ENCODE measurements at places on chromosomes 12 and 14.

- no peak for DNase-seq
Observed at GRCh38 chr14:97578982-97579548, 781.9 kb downstream of the VRK1 start.

GRCh38 chr12:29741342-29742241 lies 42.1 kb downstream of the TMTC1 start:
- DNase-seq: no peak

- no peak for DNase-seq
Observed at GRCh38 chr12:75611041-75611440, 99.6 kb upstream of the KRR1 start.

DNA sequence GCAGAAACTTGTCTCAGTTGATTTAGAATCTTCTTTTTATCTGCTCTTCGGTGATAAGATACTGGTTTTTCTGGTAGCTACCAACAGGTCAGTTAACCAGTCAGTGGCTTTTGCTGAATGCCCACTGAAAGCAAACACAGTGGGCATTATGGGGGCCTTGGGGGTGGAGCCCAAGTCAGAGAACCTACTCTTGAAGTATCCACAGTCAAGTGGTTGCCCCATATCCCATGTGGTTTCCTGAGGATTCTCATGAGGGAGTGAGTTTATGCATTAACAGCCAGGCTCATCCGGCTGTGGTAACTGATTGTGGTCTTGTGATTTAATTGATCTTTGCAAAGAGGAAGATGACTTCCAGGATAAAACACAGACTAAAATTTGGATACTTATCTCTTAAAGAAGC lies 83.7 kb downstream of the ST8SIA1 start:
- DNase-seq: no peak

DNA sequence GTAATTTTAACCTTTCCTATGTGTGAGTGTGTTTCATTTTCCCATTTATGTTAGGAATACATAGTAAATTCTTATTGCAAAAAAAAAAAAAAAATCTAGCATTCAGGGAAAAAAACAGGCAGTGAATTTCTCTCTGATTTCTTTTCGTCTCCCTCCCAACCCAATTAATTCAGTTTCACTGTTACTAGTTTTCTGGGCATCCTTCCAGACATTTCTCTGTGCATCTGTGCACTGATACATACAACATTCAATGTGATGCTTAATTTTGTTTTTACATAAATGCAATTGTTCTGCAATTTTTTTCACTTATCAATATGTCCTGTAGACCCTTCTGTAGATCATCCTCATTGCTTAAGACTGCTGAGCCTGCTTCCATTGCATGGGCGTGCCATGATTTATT lies 694.3 kb upstream of the TBX3 start:
- DNase-seq: no peak

GRCh38 chr14:56490379-56490778 lies 89.2 kb upstream of the TMEM260 start:
- no peak for DNase-seq

- DNase-seq: no peak
Observed at GRCh38 chr12:92000597-92000996, 145.0 kb downstream of the BTG1 start.

GRCh38 chr12:47867495-47867941 lies 37.3 kb downstream of the VDR start:
- DNase-seq: peak; percentile 75

GRCh38 chr12:86712425-86712843 lies 456.2 kb upstream of the MGAT4C start:
- no peak for DNase-seq

DNA sequence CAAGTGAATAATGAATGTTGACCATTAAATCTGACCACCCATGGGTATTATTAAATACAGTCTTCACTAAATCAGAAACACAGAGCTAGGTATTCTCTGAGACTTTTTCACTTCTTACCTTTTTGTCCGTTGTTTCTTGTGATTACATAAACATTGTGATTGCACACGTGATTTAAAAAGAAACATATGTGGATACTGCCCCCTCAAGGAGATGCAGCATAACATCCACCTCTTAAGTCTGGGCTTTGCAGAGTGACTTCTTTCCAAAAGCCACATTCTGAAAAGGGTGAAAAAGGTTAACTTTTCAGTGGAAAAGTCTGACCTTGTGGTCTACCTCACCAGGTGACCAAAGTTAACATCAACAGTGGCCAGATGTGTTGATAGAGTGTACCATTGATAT lies 185.5 kb upstream of the FAR2 start:
- no peak for DNase-seq

Data from stimulated activated CD8-positive, alpha-beta memory T cell treated with anti-CD3 and anti-CD28 coated beads, Interleukin-7, amount 100 ng/mL, for 48 hours (primary cell).